ENCODE measurements at places on chromosomes 12 and 14. TPM values are rescaled to one million over a fixed set of nuclear protein-coding genes. Genes with fewer than 3 reads are reported as not detected.

- no peaks in the 10 kb centered on the region for H3K27me3 ChIP-seq
- H3K4me1 ChIP-seq: peaks cover 10% of the 10 kb centered on the region
- H3K36me3 ChIP-seq: no peaks in the 10 kb centered on the region
Measured at GRCh38 chr14:50396631-50397389, at the start of gene CDKL1. TSS of gene CDKL1 (minus strand) at chr14:50396881. CDS start at chr14:50395868, 1,013 bp downstream.

GRCh38 chr14:92382677-92383076, 59.7 kb downstream of the SLC24A4 start:
- H3K27me3 ChIP-seq: peaks cover 2% of the 10 kb centered on the region
- H3K27ac ChIP-seq: no peak overlapping the region

DNA sequence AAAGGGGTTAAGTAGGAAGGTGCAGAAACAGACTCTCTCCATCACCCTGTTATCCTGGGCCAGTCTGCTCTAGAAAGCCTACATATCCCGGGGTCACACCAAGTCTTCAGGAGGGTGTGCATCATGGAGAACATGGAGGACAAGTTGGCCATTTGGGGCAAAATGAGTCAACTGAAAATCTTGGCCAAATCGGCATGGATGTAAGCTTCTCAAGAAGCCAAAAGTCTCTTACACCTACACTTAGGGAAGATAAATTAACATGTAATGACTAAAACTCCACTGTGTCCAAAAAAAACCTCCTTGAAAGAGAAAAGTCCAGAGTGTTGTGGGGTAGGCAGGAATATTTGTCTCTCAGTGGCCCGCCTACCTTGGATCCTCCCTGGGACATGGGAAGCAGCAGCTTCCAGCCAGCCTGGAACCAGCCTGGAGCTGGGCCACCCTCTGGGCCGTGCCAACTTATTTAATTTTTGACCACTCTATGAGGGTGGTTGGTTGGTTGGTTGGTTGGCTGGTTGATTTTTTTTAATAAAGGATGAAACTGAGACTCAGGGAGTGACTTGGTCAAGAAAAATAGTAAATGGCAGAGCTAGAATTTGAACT, 17.9 kb upstream of the TC2N start:
- H3K36me3 ChIP-seq: no peaks in the 10 kb centered on the region
- DNase-seq: no peak
- peaks cover 50% of the 10 kb centered on the region for H3K4me1 ChIP-seq
- peak overlapping the region; percentile 69 for H3K27ac ChIP-seq

DNA sequence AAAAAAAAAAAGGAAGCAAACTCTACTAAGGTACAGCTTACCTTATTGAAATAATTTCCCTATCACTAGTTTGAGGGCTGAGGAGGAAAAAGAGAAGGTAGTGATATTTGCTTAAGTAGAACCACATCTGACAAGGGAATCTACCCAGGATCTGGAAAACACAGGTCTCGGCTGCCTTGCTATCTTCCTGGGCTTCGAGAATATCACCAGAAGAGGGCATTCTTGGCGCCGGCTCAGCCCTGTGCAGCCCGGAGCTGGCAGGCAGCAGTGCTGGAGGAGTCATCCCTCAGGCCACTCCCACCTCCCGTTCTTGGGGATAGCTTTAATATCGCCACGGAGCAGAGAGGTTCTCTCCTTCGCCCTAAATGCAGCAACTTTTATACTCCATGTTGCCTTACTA, 1181.2 kb downstream of the VRK1 start:
- DNase-seq: peak; percentile 78
- H3K27me3 ChIP-seq: no peaks in the 10 kb centered on the region
- peak overlapping the region; percentile 85 for H3K27ac ChIP-seq
- no peaks in the 10 kb centered on the region for H3K4me1 ChIP-seq

DNA sequence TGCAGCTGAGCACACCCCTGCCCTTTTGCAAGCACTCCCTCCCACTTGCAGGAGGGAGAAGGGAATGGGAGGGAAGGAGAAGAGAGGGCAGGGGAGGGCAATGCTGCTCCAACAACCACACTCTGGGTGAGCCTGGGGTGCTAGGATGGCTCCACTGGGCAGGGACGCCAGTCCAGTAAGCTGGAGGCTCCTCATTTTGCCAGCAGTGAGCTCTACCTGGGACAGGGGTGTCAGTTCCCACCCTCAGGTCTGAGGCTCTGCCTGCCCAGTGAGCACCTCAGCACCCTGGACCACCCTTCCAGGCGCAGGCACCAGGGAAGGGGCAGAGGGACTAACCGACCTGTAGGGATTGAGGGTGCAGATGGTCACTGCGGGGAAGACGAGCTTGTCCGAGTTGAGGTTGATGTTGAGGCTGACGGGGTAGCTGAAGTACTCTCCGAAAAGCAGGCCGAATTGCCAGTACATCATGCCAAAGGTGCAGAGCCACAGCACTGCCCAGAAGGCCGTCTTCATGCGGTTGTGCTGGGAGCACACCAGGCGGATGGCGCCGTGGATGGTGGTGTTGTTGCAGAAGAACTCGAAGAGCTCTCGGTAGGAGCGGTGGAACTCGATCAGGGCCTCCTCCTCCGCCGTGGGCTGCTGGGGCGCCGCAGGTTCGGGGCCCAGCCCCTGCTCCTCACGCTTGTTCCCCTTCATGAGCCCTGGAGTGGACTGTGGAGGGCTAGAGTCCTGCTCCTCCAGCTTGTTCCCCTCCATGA, 1.2 kb downstream of the SCNN1A start:
- H3K36me3 ChIP-seq: no peaks in the 10 kb centered on the region
- DNase-seq: no peak
- peaks cover 23% of the 10 kb centered on the region for H3K4me1 ChIP-seq
- no peaks in the 10 kb centered on the region for H3K27me3 ChIP-seq
- H3K27ac ChIP-seq: no peak overlapping the region
- no peak overlapping the region for H3K4me3 ChIP-seq

GRCh38 chr12:92141591-92142121, 4.0 kb downstream of the BTG1 start:
- DNase-seq: no peak
- H3K4me3 ChIP-seq: peak overlapping the region; percentile 92
- H3K27ac ChIP-seq: peak overlapping the region; percentile 99
- no peaks in the 10 kb centered on the region for H3K36me3 ChIP-seq
- H3K27me3 ChIP-seq: no peaks in the 10 kb centered on the region

GRCh38 chr12:26938701-26939062, 412 bp downstream of the FGFR1OP2 start:
- peak overlapping the region; percentile 82 for H3K4me3 ChIP-seq
- peaks cover 66% of the 10 kb centered on the region for H3K4me1 ChIP-seq
- H3K27me3 ChIP-seq: no peaks in the 10 kb centered on the region
- no peaks in the 10 kb centered on the region for H3K36me3 ChIP-seq
- DNase-seq: no peak
- H3K27ac ChIP-seq: peak overlapping the region; percentile 97

Gene CD69
- total RNA-seq: 0.54 TPM

DNA sequence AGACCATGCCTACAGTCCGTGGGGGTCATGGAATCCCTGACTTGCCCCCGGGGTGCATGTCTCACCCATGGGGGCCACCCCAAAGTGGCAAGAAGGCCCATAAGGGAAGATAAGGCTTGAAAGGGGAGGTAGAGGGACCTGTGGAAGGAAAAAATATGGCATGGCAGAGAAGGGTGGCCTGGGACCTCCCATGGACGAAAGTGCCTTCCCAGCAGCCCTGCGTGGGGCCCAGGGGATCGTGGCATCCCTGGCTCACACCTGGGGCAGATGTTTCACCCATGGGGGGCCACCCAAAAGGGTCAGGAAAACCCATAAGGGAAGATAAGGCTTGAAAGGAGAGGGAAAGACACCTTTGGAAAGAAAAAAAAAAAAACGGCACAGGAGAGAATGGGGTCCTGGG, 264.6 kb downstream of the ALG10 start:
- no peaks in the 10 kb centered on the region for H3K4me1 ChIP-seq
- DNase-seq: no peak
- no peaks in the 10 kb centered on the region for H3K36me3 ChIP-seq
- no peak overlapping the region for H3K4me3 ChIP-seq
- H3K27ac ChIP-seq: no peak overlapping the region

GRCh38 chr12:16611146-16611545, 5.2 kb upstream of the LMO3 start:
- no peak for DNase-seq
- H3K27me3 ChIP-seq: peaks cover 23% of the 10 kb centered on the region
- no peaks in the 10 kb centered on the region for H3K4me1 ChIP-seq
- peak overlapping the region; percentile 21 for H3K4me3 ChIP-seq

Gene AICDA
- not detected for total RNA-seq

GRCh38 chr12:124738636-124739467, 124.8 kb downstream of the SCARB1 start:
- peaks cover 5% of the 10 kb centered on the region for H3K4me1 ChIP-seq
- no peak for DNase-seq
- no peak overlapping the region for H3K27ac ChIP-seq
- H3K4me3 ChIP-seq: no peak overlapping the region
- no peaks in the 10 kb centered on the region for H3K36me3 ChIP-seq
- no peaks in the 10 kb centered on the region for H3K27me3 ChIP-seq

Measured in heart right ventricle (tissue), 16 donors.